Activated CD4-positive, alpha-beta T cell treated with anti-CD3 and anti-CD28 coated beads, Interleukin-10, Interleukin-2, amounts not matched to agents 100 ng/mL and 50 ng/mL, durations not matched to agents 16 hours and 8 hours (primary cell): ENCODE measurements at places on chromosomes 2 and 18.

DNA sequence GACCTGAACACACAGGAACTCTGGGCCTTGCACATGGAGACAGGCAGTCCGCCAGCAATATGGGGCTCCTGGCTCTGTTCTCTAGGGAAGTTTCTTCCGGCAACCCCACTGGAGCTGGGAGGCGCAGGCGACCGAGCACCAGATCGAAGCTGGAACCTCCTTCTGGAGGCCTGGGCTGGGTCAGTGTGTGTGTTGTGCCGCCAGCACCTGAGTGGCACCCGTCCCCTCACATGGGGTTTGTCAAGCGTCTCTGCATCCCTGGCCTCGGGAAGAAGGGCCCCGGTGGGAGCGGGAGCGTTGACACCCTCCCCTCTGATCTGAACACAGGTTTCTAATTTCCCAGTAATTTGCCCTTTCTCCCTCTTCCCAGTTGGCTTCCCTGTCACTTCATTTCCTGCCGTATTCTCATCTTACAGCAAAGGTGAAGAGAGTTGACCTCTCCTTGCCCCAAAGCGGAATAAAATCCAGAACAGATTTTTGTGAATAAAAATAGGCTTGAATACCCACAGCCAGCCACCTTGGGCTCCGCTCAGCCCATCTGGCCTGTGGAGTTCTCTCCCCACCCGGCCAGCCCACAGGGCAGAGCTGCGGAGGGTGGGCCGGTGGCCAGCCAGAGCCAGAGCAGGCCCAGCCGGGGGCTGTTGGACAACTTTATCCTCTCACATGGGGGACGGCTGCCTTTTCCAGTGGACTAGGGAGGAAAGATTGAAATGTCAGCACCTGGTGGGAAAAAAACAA lies 85.9 kb downstream of the APOB start:
- no peak for DNase-seq

DNA sequence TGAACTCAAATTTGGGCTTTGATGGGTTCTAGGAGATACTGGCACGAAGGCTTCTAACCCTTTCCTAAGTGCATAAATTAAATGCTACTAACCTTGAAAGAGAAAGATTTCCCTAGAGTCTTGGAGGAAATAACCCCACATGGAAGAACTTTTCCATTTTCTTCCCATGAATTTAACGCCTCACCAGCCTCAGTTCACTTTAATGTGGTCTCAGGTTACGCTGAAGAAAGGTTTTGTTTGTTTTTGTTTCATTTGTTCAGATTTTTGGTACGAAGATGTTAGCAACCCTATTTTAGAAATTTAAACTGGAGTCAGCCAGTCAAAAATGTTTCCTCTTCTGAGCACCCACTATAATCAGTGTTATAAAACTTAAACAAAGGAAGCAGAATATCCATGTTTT lies 30.7 kb downstream of the METTL4 start:
- no peak for DNase-seq

DNA sequence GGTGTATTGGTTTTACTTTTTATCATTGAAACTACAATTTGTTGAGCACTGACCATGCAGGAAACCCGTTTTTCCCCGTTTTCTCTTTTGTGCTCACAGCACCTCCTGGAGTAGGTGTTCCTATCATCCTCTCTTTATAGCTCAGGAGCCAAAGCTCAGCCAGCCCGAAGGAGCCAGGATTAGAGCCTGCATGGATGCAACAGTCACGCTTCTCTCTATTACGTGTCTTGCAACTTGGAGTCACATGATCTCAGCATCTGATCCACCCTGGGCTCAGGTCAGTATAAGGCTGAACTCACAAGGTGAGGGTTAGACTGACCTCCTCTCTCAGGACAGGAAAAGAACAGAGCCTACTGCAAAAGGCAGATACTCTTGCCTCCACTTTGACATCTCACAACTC lies 150.5 kb downstream of the MBP start:
- DNase-seq, result no peak

GRCh38 chr18:11293794-11294193 lies 144.4 kb upstream of the PIEZO2 start:
- DNase-seq, result no peak
